ENCODE measurements at places on chromosomes 6 and 20.

DNA sequence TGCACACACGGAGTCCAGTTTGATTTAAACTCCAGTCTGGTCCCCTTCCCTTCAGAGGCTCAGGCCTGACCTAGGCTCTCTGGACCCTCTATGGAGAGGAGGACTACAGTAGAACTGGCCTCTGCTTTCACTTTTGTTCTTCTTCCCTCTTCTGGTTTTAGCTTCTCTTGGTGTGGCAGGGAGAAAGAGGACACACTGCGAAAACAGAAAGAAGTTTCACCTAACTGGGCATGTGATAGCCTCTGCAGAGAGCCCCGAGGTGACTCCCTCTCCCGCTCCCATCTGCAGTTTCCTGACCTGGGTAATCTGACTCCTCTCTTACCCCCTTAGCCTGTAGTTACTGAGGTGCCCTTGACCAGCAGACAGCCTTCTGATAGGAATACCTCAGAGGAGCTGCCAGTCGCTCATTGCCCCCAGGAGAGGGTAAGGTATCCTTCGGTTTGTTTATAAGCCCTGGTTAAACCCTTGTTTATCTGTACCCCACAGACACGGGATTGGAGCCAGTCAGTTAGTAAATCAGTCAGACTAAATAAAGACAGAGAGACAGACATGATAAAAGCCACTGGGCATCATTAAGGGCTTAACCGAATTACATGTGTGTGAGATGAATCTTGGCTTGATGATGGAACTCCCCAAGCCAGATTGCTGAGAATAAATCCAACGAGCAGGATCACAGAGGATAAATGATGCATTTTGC, 12.0 kb upstream of the DTNBP1 start:
- no peak for DNase-seq

- no peak for DNase-seq
Measured at GRCh38 chr6:130995783-130996447, 67.1 kb downstream of the EPB41L2 start.

GRCh38 chr6:147192278-147192911, 11.8 kb upstream of the STXBP5 start:
- no peak for DNase-seq

GRCh38 chr6:131628726-131629125, 684 bp upstream of the MED23 start:
- no peak for DNase-seq

DNA sequence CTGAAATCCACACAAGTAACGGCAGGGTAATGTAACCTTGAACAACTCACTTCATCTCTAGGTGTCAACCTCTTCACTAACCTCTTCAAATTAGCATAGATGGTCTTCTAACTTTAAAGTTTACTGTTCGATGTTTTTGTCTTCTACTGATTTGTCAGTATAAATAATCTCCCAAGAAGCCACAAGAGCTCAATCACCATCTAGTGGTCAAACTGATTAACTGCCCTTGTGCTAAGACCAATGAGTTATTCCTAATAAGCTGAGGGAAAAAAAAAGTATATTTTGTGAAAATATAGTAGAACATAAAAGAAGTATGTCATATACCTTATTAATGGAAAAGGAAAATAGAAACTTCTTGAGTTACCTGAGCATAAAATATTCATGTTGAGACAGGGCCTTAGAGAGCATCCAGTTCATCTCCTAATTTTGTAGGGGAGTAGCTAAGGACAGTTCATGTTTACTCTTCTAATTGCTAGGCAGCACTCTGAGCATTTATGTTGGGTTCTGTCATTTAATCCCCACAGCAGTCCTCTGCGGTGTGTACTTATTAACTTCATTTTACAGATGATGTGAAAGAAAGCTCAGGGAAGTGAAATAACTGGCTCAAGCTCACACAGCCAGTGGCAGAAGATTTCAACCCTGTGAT, 317.1 kb downstream of the ESR1 start:
- no peak for DNase-seq

GRCh38 chr20:49507741-49508434, 25.4 kb upstream of the KCNB1 start:
- no peak for DNase-seq

DNA sequence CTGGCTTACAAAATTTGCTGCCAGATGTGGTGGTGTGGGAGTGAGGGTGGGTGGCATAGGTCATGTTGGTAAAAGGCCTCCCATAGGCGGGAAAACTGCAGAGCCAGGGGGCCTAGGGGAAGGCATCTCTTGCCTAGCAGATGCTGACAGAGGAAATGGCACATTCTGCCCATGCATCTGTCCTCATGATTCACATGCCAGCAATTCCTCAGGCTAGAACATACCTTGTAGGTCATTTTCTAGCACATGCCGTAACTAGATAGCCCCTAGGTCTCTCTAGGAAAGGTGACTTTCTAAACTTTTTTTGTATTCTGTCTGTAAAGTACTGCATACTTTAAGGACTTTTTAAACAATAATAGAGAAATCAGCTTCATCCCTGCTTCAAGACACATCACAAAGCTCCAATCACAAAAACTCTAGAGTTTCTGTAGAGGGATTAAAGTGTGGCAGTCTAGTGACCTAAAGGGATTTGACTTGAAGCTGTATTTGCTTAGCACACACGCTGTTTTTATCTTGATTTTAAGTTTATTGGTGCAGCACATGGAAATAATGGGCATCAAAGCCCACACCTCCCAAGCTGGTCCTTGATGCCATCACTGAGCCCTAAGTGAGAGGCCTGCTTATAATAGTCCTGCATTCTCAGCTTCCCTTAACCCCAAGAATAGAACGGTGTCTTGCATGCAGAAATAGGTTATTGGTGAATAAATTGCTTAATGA, 55.2 kb downstream of the ANKEF1 start:
- DNase-seq = no peak

GRCh38 chr6:45537539-45537938, 159.8 kb upstream of the SUPT3H start:
- no peak for DNase-seq

DNA sequence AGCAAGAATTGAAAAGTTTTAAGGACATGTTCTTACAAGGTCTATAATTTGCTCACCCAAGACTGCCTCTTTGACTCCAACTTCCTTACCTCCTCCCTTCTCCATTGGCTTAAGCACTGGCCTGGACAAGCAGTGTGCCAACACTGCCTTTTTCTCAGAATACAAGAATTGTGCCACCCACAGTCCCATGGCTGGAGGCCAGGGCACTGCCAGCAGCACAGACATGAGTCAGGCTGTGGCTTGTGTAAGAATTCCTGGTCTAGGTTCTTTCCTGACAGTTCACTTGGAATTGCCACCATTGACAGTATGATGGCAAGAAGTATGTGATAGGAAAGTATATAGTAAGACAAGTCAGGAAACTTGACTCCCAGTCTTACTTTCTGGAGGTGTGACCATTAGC, 202.7 kb upstream of the MARCKS start:
- DNase-seq = no peak

DNA sequence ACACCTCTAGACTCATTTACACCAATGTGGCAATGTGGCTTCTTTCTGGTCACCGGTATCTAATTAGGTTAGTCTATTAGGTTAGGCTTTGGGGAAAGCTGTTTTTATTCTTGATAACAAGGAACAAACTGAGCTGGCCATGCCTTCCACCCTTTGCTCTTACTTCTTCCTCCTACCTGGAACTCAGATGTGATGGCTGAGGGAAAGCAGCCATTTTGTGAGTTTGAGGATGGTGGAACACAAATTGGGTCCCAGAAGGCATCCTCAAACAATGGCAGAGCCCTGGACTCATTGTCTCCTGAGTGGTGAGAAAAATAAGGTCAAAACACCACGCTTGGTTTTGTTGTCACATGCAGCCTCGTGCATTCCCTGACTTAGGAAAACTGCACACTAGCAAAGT, 7.7 kb downstream of the CDH4 start:
- DNase-seq = no peak

DNA sequence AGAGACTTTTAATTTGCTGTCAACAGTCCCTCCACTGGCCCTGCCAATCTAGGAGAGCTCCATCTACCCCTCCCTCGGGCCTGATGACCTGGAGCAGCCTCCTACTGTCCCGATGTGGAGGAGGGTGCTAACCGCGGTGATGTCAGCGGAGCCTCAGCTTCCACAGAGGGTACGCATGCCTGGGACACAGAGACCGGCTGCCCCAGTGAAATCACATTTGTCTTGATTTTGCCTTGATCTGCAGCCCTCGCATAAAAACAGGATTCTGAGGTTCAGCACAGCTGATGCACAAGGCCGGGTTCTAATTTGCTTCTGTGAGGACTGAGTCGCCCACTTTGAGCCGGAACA, 77.6 kb downstream of the STK35 start:
- DNase-seq = no peak

DNA sequence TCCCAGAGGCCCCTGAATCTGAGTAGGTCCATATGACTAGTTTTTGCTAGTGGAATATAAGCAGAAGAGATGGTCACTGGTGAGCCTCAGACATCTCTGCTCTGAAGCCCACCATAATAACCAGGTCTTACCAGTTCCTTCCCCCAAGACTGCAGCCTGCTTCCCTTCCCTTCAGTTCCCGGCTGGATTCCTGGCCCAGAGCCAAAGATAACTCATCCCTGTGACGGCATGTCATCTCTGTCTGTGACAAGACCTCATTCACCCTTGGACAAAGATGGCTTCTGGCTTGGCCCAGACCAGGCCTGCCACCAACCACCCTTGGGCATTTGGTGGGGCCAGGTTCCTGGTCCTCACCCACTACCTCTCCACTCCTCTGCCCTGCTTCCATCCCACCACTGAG, 145.5 kb upstream of the TOP1 start:
- DNase-seq = no peak

All from brain pericyte (primary cell).